ENCODE measurements at places on chromosomes 3 and 15.

GRCh38 chr3:5110337-5110736, 11.8 kb upstream of the ARL8B start:
- no peak for DNase-seq

DNA sequence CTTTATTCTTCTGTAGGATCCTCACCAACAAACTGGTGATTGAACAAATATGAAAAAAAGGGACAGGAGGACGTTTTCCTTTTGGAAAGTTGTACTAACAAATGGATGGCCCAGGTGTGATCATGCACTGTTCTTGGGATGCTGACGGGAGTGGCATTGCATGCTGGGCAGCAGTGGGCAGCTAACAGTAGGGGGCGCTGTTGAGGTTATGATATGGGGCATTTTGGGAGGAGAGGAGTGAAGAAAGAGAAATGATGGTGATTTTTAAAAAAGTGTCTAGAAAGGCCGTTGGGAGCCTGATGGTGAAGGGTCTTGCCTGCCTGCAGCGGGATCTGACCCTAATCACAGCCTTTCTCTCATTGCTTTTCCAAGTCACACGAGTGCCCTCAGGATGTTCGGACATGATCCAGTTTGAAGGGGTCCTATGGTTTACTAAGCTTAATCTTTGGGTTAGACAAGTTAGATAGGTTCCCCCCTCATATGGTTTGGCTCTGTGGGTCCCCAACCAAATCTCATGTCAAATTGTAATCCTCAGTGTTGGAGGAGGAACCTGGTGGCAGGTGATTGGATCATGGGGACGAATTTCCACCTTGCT, 46.2 kb upstream of the PRTG start:
- DNase-seq, result no peak

DNA sequence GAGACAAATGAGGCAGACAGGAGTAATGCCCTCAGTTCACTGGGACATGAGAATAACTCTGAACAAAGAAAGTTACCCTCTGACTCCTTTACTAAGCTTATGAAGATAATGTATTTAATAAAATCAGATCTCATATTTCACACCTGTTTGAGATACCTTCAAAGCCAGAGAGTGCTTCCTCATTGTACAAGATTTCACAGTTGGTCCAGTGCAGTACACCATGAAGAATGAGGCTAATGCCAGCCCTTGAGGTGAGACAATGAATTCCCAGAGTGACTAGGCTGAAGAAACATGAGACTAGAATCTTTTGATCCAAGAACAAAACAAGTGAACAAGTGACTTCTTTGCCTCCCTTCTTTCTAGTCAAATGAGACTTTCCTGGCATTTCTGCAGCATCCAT, 1133.8 kb downstream of the TUSC7 start:
- DNase-seq, result no peak

DNA sequence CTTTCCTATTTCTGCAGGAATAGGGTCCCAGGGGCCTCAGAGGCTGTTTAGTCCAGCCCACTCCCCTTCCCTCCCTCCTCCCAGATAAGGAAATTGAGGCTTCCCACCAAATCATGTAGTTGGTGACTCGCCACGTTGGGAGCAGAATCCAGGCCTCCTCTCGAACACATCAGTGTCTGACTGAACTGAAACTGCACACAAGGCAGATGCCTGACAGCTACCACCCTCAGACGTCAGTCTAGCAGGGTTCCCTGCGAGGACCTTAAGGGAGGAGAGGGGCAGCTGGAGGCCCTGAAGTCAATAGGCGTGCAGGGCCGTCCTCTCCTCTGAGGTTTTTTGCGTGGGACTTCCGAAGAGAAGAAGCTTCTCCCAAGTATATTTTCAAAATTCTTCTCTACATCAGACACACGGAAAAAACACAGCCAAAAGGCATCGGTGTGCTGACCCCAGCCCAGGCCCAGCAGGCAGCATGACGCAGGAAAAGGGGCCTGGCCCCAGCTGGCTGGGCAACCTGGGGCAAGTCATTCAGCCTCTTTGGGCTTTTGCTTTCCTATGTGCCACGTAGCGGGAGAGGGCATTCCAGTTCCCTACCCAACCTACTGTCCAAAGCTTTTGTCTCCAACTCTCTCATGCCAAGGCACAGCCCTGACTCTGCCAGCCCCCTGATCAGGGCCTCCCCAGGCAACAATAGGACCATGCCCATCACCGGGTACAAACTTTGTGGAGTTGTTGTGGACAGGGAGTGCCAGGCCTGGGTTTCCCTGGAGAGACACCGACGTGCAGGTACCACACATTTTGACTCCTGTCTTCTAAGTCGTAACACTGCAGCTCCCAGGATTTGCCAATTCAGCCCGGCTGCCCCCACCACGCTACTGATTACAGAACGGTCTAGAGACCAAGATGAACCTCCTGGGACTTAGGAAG, 283.1 kb downstream of the XXYLT1 start:
- DNase-seq, result no peak

GRCh38 chr3:21533002-21533401, 218.0 kb downstream of the ZNF385D start:
- no peak for DNase-seq

DNA sequence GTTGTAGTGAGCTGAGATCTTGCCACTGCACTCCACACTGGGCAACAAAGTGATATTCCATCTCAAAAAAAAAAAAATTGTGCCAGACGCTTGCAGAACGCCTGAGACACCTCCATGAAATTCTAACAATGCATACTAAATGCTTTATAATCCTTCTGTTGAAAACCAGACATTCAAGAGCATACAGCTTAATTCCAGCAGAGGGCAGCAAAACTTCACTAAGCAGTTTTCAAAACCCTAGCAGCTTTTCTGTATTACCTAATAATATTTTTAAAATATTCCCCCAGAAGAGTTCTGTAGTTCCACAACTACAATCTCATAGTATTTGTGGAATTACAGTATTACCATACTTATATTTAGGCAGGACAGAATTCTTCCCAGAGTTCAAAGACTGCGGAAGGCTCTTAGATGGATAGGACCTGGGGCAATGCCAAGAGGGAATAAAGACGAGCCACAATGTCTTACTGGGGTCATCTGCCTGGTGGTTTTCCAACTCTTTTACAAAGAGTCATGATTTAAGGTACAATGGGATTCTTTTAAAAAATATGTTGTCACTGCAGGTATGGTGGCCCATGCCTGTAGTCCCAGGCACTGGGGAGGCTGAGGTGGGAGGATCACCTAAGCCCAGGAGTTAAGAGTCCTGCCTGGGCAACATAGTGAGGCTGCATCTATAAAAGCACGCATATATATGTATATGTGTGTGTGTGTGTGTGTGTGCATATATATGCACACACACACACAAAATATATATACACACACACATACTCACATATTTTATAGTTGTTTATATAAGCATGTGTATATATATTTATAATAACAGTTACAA, 19.6 kb upstream of the TASOR start:
- DNase-seq, result no peak

DNA sequence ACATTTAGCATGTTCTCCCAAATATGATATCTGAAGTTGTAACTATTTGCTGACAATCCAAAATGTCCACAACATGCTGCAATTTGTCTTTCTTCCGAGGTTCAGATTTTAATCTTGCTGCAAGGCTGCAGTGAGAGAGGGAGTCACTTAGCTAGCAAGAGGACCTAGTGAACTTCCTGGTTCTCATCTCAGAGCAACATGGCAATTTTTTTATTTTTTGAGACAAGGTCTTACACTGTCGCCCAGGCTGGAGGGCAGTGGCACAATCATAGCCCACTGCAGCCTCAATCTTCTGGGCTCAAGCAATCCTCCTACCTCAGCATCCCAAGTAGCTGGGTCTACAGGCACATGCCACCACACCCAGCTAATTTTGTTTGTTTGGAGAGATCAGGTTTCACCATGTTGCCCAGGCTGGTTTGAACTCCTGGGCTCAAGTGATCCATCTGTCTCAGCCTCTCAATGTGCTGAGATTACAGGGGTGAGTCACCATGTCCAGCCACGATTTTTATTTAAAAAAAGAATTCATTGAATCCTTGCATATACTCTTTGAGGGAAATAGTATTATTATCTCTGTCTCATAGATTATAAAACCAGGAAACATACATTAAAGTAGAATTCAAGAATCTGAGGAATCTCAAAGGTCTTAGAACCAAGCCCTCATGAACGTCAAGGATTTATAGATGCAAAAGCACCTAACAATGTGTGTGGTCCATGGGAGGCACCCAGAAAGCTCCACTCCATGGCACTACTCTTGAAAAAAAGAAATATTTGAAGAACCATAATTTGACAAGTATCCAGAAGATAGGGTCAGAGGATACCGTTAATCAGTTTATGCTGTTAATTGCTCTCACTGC, 9.1 kb downstream of the HDC start:
- no peak for DNase-seq

GRCh38 chr3:128320551-128321340, 145.9 kb downstream of the DNAJB8 start:
- DNase-seq, result no peak

GRCh38 chr3:45677033-45677446, 12.2 kb upstream of the SACM1L start:
- no peak for DNase-seq

GRCh38 chr3:153210146-153210545, 48.1 kb downstream of the RAP2B start:
- DNase-seq, result no peak

DNA sequence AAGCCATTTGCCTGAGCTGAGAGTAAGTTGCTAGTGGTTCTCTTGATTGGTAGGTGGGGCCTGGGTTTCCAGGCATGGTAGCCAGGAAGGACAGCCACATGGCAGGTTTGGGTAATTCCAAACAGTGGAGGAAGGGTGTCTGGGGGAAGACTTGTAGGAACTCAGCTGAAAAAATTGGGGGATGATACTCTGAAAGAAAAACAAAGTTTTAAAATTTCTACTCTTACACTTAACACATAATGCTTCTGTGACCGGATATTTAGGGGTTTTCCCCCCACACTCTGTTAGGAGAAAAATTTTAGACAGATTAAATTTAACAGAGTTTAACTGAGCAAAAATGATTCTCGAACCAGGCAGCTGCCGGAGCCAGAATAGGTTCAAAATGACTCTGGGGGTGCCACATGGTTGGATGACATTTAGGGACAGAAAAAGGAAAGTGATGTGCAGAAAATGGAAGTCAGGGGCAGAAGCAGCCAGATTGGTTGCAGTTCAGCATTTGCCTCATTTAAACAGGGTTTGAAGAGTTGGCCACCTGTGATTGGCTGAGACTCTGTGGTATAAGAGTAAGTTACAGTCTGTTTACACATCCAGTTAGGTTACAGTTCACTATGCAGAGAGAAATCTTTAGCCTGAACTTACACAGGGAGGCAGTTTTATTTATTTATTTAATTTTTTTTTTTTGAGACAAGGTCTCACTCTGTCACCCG, 8.1 kb downstream of the B2M start:
- DNase-seq, result no peak

DNA sequence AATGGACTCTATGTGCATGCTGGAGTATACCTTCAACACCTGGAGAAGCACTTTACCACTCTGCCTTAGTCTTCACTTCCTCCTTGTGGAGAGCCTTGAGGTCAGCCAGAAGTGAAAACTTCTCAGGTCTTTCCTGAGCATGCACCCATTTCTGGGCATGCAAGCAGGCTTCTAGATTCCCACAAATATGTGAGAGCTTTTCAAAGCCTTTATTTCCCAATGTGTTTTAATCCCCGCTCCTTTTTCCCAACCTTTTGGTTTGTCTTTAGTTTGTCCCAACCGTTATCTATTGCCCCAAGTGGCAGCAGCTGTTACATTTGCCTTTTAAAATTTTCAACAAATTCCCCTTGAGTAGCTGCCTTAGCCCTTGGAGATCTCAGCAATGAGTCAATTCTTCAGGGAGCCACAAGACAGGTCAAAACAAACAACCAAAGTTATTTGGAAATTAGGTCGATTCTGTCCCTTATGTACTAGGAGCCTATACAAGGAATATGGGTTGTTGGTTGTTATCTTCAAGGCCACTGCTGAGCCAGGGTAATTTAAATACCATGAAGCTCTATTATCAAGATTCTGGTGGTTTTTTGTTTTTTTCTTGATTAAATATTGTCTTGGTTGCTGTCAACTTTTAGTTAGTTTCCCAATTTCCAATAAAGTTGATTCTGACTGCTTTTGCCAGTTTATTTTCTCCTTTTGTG, 44.4 kb downstream of the LSM3 start:
- DNase-seq, result no peak

DNA sequence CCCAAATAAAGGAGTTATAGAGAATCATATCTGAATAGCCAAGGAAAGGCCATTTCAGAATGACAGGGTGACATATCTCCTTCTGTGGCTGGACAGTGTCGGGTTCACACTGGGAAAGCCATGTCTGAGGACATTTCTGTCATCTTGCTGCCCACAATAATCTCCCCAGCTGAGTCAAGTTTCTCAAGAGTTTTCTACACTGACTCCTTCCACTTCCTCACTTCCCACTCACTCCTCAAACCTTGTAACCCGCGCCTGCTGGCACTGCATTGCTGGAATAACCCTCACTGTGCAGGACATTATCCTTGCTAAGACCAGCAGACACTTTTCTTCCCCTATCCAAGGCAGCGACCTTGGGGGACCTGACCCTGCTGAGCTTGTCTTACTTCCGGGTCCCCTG, 5.3 kb upstream of the INSYN1 start:
- DNase-seq, result no peak

GRCh38 chr3:197021729-197022404, 7.8 kb downstream of the MELTF start:
- no peak for DNase-seq

GRCh38 chr3:148924562-148924961, 59.5 kb downstream of the CPA3 start:
- no peak for DNase-seq

DNA sequence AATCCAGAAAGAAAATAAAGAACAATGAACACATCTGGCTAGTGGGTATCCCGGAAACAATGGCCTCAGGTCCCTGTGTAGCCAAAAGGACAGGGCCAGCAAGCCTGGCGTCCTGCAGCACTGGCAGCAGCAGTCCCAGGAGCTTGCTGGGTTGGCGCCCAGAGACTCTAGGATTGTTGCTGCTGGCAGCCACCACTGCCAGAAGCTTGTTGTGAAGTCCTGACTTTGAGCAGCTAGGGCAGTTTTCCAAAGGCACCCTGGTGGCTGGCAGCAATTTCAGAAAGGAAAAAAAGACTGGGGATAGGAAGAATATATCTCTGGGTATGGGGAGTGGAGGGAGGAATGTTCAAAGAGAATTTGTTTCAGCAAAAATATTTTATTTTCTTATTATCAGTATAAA, 11.3 kb downstream of the SHQ1 start:
- DNase-seq, result no peak

DNA sequence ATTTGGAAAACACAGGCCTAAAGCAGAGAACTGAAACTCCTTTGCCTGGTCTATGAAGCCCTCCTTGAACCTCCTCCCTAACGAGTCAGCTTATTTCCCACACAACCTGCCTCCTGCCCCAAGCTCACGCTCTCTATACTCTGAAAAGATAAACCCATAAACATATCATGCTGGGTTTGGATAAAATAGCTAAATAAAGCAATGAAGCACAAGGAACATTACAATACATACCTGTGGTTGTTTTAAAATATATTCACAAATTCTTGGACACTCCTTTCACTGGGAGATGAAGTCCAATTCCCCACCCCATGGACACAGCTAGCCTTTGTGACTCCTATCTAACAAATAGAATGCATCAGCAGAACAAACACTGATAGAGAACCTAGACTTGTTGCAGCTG, 98.2 kb downstream of the PLCH1 start:
- DNase-seq, result no peak

GRCh38 chr3:52218454-52218853, 7.0 kb downstream of the TLR9 start:
- no peak for DNase-seq

Data from NCI-H2081 treated with DMSO at 0.1 percent for 48 hours (cell line).